Sigmoid colon (tissue), 7 donors: ENCODE measurements at places on chromosomes 11 and 22.

- H3K36me3 ChIP-seq: no peaks in the 10 kb centered on the region
- DNase-seq: no peak
- no peak overlapping the region for H3K4me3 ChIP-seq
Observed at GRCh38 chr22:32063701-32064100, 20.6 kb downstream of the SLC5A1 start.

- H3K36me3 ChIP-seq: peaks cover 8% of the 10 kb centered on the region
- no peak for DNase-seq
- no peaks in the 10 kb centered on the region for H3K4me1 ChIP-seq
Observed at GRCh38 chr11:108137212-108137611, 15.8 kb downstream of the ACAT1 start.

- no peak overlapping the region for H3K4me3 ChIP-seq
- no peaks in the 10 kb centered on the region for H3K27me3 ChIP-seq
- H3K36me3 ChIP-seq: peaks cover 54% of the 10 kb centered on the region
- no peak overlapping the region for H3K27ac ChIP-seq
Observed at GRCh38 chr11:111715142-111715816, 50.9 kb downstream of the PPP2R1B start.

- no peaks in the 10 kb centered on the region for H3K4me1 ChIP-seq
- no peak overlapping the region for H3K4me3 ChIP-seq
- H3K36me3 ChIP-seq: peaks cover 54% of the 10 kb centered on the region
- no peaks in the 10 kb centered on the region for H3K27me3 ChIP-seq
Observed at GRCh38 chr11:126202646-126203359, 8.6 kb downstream of the RPUSD4 start.

GRCh38 chr11:1520663-1521267 lies 34.2 kb upstream of the MOB2 start:
- H3K4me1 ChIP-seq: peaks cover 28% of the 10 kb centered on the region
- H3K4me3 ChIP-seq: no peak overlapping the region
- no peak for DNase-seq
- no peak overlapping the region for H3K27ac ChIP-seq
- no peaks in the 10 kb centered on the region for H3K36me3 ChIP-seq

DNA sequence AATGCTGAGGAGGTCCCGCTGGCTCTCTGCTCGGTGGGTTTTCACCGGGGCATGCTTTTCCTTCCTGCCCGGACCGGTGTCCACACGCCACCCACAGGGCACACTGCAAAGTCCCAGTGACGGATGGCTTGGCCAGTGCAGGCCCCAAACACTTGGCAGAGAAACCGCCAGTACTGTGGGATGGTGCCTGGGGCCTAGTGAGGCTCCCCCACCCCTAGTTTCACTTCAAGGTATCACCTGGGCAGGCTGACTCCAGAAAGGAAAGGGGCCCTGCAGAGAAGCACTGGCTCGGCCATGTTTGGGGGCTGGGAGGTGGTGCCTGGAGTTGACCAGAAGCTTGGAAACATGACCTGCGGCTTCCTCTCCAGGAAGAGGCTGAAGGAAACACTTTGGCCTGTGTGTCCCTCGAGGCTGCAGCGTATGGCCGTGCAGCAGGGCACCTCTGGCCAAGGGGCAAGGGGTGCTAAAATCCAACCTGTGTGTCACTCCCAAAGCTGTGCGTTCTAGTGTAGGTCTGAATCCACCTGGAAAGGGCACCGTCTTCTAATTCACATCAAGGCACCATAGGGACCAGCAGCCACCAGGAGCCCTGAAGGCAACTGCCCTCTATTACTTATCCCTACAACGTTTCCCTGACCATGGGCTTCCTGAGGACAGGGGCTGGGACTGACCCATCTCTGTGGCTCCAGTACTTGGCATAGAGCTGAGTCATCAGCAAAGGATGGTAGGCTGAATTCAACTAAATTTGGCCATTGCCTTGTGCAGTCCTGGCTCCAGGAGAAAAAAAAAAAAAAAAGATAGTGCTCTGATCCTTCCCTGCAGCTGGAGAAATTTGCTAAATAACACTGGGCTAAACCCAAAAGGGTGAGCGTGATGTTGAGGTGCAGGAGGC lies 22.6 kb downstream of the TPBGL start:
- peak; percentile 65 for DNase-seq
- no peaks in the 10 kb centered on the region for H3K27me3 ChIP-seq
- no peak overlapping the region for H3K4me3 ChIP-seq
- H3K4me1 ChIP-seq: peaks cover 8% of the 10 kb centered on the region
- H3K27ac ChIP-seq: no peak overlapping the region
- peaks cover 31% of the 10 kb centered on the region for H3K36me3 ChIP-seq

GRCh38 chr22:19730198-19730597 lies 6.9 kb downstream of the GP1BB start:
- no peaks in the 10 kb centered on the region for H3K27me3 ChIP-seq
- no peaks in the 10 kb centered on the region for H3K36me3 ChIP-seq
- no peak overlapping the region for H3K4me3 ChIP-seq
- H3K27ac ChIP-seq: no peak overlapping the region
- H3K4me1 ChIP-seq: peaks cover 8% of the 10 kb centered on the region

GRCh38 chr11:19595840-19596751 lies 116.5 kb upstream of the NAV2 start:
- no peaks in the 10 kb centered on the region for H3K36me3 ChIP-seq
- peaks cover 25% of the 10 kb centered on the region for H3K4me1 ChIP-seq
- H3K27me3 ChIP-seq: no peaks in the 10 kb centered on the region
- no peak overlapping the region for H3K4me3 ChIP-seq
- DNase-seq: peak; percentile 75

DNA sequence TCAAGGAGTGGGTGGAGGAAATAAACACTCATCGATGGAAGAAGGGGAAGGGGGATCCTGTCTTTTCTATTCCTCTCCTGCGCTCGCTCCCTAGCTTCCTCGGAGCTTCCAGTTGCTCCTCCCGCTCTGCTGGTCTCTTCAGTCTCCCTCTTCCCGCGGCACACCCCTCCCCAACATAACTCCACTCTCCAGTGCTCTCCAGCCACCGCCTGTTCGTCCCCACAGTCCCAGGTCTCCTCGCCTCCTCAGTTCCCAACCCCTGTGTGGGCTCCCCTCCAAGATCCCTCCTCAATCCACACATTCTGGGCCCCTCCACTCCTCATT lies 438 bp downstream of the ZW10 start:
- no peaks in the 10 kb centered on the region for H3K27me3 ChIP-seq
- no peaks in the 10 kb centered on the region for H3K4me1 ChIP-seq
- H3K36me3 ChIP-seq: peaks cover 7% of the 10 kb centered on the region
- H3K4me3 ChIP-seq: peak overlapping the region; percentile 87

GRCh38 chr11:74012074-74012809 lies 3.4 kb upstream of the UCP3 start:
- H3K36me3 ChIP-seq: peaks cover 17% of the 10 kb centered on the region
- no peak overlapping the region for H3K27ac ChIP-seq
- DNase-seq: peak; percentile 26

GRCh38 chr11:108662700-108663099 lies 2.2 kb upstream of the DDX10 start:
- H3K27me3 ChIP-seq: no peaks in the 10 kb centered on the region
- no peak overlapping the region for H3K4me3 ChIP-seq
- no peak for DNase-seq
- H3K36me3 ChIP-seq: no peaks in the 10 kb centered on the region

DNA sequence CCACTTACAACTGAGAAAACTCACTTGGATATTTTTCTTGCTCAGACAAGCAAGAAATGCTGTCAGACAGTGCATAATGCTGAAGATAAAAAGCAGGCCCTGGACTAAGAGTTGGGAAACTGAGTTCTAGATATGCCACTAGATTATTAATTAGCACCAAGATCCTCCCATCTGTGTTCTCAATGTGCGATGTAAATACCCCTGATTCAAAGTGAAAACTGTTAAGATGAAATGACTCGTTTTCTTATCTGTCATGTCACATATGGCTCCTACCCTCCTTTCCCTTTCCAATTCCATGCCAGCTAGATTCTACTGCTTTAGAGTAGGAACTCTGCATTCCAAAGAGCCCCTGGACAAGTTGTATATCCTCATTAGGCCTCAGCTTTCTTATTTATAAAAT lies 88.9 kb upstream of the CLNS1A start:
- no peaks in the 10 kb centered on the region for H3K27me3 ChIP-seq
- H3K36me3 ChIP-seq: peaks cover 12% of the 10 kb centered on the region
- H3K4me3 ChIP-seq: no peak overlapping the region
- H3K27ac ChIP-seq: no peak overlapping the region
- no peak for DNase-seq

DNA sequence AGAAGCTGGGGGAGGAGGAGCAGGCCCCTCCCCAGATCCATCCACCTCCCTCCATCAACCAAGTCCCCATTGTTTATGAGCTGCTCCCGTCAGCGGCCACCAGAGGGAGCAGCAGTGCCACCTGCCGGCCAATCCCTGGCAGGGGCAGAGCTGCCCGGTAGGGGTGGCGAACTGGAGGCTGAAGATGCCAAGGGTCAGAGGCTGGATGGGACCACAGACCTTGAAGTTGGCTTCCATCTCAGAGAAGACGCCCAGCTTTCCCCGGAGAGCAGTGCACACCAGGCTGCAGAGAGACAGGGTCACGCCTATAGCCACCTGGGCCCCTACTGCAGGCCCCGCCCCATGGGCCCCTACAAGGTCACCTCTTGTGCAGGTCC lies 3.6 kb downstream of the FIBP start:
- DNase-seq: peak; percentile 88
- H3K27ac ChIP-seq: peak overlapping the region; percentile 52
- peaks cover 4% of the 10 kb centered on the region for H3K36me3 ChIP-seq

DNA sequence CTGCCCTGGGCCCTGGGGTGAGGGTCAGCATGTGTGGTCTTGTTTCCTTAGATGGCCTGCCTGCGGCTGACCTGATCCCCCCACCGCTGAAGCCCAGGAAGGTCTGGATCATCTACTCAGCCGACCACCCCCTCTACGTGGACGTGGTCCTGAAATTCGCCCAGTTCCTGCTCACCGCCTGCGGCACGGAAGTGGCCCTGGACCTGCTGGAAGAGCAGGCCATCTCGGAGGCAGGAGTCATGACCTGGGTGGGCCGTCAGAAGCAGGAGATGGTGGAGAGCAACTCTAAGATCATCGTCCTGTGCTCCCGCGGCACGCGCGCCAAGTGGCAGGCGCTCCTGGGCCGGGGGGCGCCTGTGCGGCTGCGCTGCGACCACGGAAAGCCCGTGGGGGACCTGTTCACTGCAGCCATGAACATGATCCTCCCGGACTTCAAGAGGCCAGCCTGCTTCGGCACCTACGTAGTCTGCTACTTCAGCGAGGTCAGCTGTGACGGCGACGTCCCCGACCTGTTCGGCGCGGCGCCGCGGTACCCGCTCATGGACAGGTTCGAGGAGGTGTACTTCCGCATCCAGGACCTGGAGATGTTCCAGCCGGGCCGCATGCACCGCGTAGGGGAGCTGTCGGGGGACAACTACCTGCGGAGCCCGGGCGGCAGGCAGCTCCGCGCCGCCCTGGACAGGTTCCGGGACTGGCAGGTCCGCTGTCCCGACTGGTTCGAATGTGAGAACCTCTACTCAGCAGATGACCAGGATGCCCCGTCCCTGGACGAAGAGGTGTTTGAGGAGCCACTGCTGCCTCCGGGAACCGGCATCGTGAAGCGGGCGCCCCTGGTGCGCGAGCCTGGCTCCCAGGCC lies 12.7 kb downstream of the TMEM121B start:
- no peaks in the 10 kb centered on the region for H3K4me1 ChIP-seq
- peaks cover 53% of the 10 kb centered on the region for H3K36me3 ChIP-seq
- H3K27ac ChIP-seq: no peak overlapping the region
- DNase-seq: no peak
- H3K4me3 ChIP-seq: no peak overlapping the region
- H3K27me3 ChIP-seq: no peaks in the 10 kb centered on the region

GRCh38 chr11:121763526-121763925 lies 310.8 kb upstream of the SORL1-AS1 start:
- no peaks in the 10 kb centered on the region for H3K36me3 ChIP-seq
- H3K4me3 ChIP-seq: no peak overlapping the region
- no peak for DNase-seq
- H3K4me1 ChIP-seq: no peaks in the 10 kb centered on the region
- H3K27ac ChIP-seq: no peak overlapping the region

GRCh38 chr11:1368966-1369365 lies 20.8 kb upstream of the BRSK2 start:
- no peaks in the 10 kb centered on the region for H3K4me1 ChIP-seq
- no peak overlapping the region for H3K4me3 ChIP-seq
- no peak overlapping the region for H3K27ac ChIP-seq
- DNase-seq: no peak
- no peaks in the 10 kb centered on the region for H3K27me3 ChIP-seq

- H3K36me3 ChIP-seq: no peaks in the 10 kb centered on the region
- DNase-seq: no peak
- H3K4me1 ChIP-seq: peaks cover 13% of the 10 kb centered on the region
- peak overlapping the region; percentile 69 for H3K4me3 ChIP-seq
- no peaks in the 10 kb centered on the region for H3K27me3 ChIP-seq
- peak overlapping the region; percentile 100 for H3K27ac ChIP-seq
Observed at GRCh38 chr11:9462172-9462799, 1.5 kb downstream of the ZNF143 start.

DNA sequence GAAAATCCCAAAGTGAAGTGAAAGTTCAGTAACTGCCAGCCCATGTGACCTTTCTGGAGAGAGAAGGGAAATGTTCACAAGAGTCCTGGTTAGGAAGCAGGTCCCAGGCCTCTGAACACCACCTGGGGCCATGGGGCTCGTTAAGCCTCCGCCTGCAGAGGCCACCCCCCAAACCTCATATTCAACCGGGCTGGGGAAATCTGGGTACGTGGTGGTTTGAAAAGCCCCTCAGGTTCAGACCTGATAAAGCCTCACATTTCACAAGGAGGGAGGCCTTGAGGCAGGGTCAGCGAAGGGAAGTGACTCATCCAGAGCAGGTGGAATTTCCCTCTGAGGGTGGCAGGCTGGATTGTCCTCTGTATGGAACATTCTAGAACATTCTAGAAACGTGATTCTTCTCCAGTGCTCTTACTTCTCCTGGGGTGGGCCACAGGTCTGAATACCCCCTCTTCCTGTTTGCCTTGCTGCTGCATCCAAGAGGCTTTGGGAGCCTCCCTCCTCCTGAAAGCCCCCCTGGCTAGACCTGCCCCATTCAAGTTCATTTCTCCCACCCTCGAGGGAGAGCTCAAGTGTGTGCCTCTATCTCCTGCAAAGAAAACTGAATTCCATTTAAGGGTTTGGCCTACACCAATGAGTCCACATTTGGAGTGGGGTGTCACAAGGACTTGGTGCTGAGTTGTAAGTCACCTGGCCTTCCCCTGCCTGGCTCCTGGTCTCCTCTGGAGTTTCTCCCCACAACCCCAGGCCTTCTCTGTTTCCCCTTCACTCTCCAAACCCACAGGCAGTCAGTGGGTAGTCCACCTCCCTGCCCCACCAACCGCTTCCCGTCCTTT lies 6.3 kb downstream of the FXYD2 start:
- H3K27ac ChIP-seq: peak overlapping the region; percentile 9
- H3K36me3 ChIP-seq: no peaks in the 10 kb centered on the region
- peaks cover 46% of the 10 kb centered on the region for H3K4me1 ChIP-seq
- no peaks in the 10 kb centered on the region for H3K27me3 ChIP-seq

DNA sequence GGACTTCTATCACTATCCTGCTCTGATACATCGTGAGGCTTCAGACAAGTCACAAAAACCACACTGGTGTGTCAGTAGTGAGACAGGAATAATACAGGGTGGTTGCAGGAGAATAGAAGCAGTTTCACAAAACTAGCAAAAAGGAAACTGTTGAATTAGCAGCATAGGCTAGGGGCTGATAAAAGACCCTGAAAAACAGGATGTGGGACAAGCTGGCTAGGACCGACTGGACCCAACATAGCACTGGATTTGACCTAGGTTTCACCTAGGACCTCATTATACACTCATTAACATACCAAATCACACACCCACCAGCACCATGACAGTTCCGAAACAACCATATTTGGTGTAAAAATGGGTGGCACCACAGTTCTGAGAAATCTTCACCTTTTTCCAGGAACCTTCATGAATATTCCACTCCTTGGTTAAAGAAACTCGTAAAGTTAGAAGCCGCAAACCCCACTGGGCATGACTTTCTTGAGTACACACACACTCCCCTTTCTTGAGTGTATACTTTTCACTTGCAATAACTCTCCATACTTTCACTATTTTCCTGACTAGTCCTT lies 76.2 kb downstream of the SLC1A2 start:
- peaks cover 10% of the 10 kb centered on the region for H3K4me1 ChIP-seq
- no peaks in the 10 kb centered on the region for H3K27me3 ChIP-seq
- no peak overlapping the region for H3K27ac ChIP-seq
- H3K36me3 ChIP-seq: no peaks in the 10 kb centered on the region
